ENCODE measurements at places on chromosomes 3 and 15.

GRCh38 chr3:143839980-143840379 lies 8.3 kb downstream of the SLC9A9 start:
- DNase-seq, result no peak

DNA sequence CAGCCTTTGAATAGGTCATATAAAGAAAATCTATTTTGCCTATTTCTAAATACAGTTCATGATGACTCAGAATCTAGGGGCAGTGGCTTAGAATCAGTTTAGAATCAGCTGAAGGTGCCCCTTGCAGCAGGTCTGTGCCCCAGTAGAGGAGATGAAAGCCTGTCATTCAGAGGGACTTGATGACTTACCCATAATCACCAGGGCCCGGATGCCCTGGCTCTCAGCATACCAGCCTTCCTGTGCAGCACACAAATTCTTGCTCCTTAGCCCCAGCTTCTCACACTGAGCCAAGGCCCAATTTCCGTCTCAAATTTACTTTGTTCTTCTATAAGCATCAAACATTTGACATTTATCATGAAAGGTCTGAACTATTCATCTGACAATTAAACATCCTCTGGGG lies 83.2 kb upstream of the EOMES start:
- DNase-seq, result no peak

GRCh38 chr15:44015545-44016305 lies 179.3 kb downstream of the FRMD5 start:
- no peak for DNase-seq

- no peak for DNase-seq
Observed at GRCh38 chr15:85926834-85927233, 132.1 kb upstream of the KLHL25 start.

DNA sequence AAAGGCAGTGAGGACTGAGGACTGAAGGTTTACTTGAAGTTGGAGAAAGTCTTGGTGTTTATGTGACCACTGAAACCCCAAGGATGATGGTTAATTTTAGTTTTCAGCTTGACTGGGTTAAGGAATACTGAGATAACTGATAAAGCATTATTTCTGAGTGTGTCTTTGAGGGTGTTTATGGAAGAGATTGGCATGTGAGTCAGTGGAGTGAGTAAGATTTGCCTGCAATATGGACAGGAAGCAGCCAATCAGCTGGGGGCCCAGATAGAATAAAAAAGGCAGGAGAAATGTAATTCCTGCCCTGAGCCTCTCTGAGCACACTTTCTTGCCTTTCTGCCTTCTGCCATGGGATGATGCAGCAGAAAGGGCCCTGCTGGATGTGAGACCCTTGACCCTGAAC lies 92.4 kb downstream of the KBTBD8 start:
- no peak for DNase-seq

- DNase-seq, result no peak
Observed at GRCh38 chr3:45472795-45473194, 84.4 kb downstream of the LARS2 start.

DNA sequence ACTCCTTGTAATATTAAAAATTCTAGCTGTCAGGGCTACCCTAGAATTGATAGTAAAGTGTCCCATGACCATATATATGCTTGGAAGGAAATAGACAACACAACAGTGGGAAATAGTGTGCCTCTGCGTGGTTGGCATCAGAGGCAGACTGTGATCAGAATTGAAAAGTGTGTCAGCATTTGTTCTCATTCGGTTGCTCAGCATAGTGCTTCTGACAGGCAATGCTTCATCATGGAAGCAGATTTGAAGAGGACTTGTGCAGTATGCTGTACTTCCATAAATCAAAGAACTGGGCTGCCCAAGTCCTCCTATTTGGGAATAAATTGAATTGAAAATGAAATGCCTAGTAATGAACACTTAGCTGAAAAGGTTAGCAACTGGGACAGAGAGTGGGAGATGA lies 435.7 kb downstream of the DIPK2A start:
- no peak for DNase-seq

- no peak for DNase-seq
Observed at GRCh38 chr15:28098360-28098765, 752 bp downstream of the OCA2 start.

DNA sequence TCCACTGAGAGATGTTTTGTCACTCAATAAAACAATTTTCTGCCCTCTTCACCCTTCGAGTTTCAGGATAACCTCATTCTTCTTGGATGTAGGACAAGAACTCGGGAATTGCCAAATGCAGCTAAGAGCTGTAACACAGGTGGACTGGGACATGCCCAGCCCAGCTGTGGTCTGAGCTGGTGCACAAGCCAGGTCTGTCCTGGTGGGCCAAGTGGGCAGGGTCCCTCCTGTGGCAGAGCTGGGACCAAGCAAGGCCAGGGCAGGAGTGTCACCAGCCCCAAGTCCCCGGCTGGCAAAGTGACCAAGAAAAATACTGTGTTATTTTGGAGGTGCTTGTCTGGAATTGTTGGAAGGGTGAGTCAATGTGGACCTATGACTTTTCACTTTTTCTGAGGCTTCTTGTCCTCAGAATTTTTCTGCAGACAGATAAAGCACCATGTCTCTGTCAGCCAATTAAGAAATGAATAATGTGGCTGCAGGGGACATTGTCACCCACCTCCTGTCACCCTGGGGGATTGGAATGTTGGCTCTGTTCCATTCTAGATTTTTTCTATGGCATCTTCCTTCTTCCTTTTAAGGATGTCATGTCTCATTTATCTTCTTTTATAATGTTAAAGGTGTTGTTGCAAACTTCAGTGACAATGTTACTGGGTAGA lies 645.2 kb upstream of the EPHA6 start:
- DNase-seq, result no peak

- no peak for DNase-seq
Observed at GRCh38 chr3:184738982-184739381, 27.1 kb upstream of the MAGEF1 start.

DNA sequence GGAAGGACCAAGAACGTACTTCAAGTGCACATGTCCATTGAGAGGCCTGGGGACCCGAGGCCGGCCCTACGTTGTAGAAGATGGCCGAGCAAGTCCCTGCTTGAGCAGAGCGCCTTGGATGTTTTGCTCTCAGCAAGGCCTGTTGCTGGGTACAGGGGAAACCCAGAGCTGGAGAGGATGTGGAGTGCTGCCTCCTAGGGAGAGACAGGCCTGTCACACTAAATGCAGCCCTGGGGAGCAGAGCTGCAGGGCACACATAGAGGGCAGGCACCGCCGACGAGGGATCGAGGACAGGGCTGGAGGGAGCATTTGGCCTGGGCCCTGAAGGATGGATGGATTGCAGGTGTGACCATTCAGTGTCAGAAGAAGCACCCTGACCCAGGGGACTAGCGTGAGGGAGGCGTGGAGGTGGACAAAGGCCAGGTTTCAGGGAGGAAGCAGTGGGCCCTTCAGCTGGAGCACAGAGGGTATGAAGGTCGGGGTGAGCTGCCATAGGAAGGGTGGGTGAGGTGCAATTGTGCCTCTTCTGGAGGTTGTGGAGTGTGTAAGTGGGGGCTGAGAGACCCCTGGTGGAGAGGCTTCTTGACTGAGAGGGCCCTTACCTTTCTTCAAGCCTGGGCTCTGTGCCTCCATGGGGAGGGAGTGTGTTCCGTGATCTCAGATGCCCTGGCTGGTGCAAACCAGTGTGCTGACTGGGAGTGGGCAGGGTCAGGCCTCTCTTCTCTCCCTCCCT lies 142.4 kb downstream of the CHDH start:
- no peak for DNase-seq

DNA sequence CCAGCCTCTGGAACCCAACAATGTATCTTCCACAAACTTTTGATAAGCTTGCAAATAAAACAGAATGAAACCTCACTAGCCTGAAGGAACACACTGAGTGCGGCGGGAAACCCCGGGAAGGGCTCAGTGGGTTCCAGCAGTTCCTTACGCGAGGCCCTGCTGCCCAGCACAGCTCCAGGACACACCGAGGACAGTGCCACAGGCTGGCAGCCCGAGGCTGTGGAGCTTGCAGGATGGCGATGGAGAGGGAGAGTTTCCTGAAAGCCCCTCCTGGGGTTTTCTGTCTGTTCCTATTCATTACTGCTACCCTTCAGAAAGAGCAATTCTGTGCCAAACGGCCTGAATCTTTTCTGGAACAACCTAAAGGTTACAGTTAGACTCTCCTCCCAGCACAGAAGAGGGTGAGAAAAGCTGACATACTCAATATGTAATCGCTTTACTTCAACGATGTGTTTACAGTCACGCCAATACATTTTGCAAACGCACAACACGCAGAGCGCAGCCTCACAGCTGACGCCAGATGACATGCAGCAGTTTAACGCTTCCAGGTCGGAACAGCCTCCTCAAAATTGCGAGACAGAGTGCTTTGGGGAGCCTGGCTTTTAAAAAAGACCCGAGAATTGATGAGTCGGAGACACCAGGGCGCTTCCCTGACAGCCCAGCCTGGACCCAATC lies 57.1 kb upstream of the RPL32 start:
- DNase-seq, result no peak

GRCh38 chr15:95254263-95254662 lies 1022.9 kb downstream of the MCTP2 start:
- no peak for DNase-seq

DNA sequence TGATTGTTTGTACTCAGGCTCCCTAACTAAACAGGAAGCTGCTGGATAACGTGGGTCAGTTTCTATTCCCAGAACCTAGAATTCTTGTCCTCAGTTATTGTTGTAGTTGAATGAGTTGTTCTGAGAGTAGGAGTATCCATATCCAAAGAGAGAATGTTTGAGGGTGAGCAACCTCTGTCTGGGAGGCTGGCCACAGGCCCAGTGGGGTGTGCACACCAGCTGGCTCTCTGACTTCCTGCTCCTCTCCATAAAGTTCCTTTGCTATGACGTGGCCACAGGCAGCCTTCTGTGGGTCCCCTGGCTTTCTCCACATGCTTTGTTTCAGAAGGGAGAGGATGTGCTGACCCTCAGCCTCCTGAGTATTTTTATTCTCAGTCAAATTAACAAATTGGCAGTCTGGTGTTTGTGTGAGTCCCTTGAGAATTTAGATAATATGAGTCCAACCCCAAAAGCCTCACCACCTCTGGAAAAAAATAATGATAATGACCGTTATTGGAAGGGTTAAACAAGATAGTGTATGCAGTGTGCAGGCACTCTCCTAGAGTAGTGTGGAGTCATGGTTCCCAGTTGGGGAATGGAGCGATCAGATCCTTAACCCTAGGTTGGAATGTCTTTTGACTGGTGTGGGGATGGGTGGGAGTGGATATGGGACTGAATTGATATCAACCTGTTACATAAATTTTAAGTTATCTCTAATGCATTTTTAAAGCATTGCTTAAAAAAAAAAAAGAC lies 47.6 kb upstream of the MED12L start:
- DNase-seq, result no peak

GRCh38 chr3:24596626-24597025 lies 102.0 kb upstream of the THRB start:
- DNase-seq, result no peak

DNA sequence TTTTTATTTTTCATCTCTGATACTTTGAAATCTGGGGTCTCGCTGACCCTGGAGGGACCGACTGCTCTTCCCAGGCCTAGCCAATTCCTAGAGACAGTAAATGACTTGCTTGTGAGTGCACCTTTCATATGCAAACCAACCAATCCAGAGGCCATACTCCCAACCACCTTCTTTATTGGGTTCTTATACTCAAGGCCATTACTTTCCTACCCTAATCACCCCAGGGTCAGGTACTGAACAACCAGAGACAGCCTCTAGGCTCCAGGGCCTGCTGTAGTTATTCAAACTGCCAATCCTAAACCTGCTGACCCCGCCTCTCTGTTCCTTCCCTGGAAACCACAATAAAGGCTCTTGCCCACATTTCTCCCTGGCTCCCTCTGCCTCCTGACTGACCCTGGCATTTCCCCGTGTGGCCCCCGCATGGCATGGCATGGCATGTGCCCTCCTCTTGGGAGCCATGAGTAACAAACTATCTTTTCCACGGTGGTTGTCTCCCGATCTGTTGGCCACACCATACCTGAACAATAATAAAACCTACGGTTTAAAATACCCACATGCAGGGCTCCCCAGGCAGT lies 42.9 kb downstream of the ADCY5 start:
- no peak for DNase-seq

DNA sequence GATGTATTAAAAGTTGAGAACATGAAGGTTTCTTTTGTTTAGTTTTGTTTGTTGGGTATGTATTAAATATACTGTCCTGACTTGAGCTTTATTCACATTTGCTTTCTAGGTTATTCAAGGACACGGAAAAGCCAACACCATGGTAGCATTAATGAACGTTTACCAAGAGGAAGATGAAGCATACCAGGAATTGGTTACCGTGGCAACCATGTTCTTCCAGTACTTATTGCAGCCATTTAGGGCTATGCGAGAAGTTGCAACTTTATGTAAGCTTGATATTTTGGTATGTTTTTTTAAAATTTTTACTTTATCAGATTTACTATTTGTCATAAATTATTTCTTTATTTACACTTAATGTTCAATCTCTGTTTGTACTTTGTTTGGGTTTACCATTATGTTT lies 3.6 kb downstream of the WHAMM start:
- no peak for DNase-seq

- no peak for DNase-seq
Observed at GRCh38 chr3:58680879-58681525, 14.4 kb upstream of the FAM3D start.

DNA sequence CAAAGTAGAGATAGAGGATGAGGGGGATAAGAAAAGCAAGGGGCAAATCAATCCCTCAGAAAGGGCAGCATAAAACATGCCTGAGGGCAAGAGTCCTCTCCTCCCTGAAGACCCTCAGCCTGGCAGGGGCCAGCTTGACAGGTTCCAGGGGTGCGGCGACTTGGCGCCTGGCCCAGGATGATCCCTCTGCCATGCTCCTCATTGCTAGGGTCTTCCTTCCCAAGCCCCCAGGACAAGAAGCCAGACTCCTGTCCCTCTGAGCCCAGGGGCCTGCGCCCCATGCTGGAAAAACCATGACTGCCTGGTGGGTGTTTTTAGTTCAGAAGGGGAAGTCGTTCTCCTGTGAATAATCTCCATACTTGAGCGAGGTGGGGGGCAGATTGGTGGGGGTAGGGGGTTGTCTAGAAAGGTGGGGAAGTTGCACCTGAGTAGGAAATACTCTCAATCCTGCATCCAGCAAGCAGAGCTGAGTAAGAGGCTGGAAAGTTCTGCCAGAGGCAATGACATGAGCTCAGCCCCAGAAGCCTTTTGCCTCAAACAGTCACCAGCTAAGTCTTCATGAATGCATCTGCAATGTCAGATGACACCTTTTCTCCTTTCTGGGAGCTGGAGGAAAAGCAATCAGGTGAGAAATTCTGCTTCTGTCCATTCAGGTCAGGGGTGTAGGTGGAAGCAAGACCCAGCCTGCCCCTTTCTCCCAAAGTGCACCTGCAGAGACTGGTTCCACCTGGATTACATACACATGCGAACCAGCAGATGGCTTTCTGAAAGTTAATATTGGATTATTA lies 18.3 kb downstream of the SLC12A8 start:
- no peak for DNase-seq

- DNase-seq, result no peak
Observed at GRCh38 chr3:141294301-141294700, 62.7 kb downstream of the PXYLP1 start.

Data from stimulated activated CD4-positive, alpha-beta T cell treated with anti-CD3 and anti-CD28 coated beads, Interleukin-12 subunit alpha, Interleukin-12 subunit beta, amount 100 ng/mL, for 24 hours (primary cell).